ENCODE measurements at places on chromosomes 3 and 15.

DNA sequence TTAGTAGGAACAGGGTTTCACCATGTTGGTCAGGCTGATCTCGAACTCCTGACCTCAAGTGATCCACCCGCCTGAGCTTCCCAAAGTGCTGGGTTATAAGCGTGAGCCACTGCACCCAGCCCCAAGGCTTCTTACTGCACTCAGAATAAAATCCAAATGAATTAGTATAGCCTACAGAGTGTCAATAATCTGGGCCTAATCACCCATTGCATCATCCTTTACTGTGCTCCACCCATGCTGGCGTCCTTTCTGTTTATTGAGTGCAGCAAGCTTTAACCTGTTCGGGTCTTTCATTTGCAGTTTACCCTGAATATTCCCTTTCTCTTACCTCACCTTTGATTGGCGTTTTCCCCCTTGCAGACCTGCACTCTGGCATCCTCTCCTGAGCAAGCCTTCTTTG lies 77.7 kb downstream of the CEP63 start:
- DNase-seq: no peak

- peak; percentile 40 for DNase-seq
Observed at GRCh38 chr15:51244423-51244869, 94.0 kb downstream of the CYP19A1 start.

- no peak for DNase-seq
Observed at GRCh38 chr15:67813104-67813634, 12.1 kb upstream of the SKOR1 start.

DNA sequence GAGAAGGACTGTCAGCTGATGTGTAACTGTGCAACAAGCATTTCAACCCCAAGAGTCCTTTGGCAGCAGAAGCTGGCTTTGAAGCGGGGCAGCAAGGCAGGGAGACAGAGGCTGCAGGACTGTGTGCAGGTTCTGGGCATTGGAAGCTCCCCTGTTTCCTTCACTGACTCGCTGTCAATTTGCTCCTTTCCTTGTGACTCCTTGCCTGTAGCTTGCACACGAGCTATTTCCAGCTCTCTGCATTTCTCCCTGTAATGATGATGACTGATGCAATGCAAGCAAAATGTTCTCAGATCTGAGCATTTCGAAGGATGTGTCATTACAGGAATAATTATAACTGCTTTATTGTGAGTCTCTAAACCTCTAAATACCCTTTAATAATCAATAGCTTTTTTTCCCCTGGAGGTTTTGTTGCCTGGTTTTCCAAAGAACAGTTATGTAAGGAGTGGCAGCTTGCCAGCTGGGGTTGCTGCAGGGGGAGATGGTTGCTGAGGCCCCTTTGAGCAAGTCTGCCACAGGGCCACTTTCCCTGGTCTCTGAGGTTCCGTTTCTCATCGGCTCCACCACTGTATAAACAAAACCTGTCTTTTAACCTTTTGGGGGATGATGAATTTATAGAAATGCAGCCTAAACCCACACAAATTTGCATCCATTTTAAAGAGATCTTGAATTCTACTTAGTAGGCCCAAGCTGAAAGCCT lies 2.8 kb downstream of the APOD start:
- no peak for DNase-seq
